IPS DF 19.7 (cell line): ENCODE measurements at places on chromosomes 16 and 17.
A peak's percentile ranks its signal among the peaks of the same experiment; 100 is the strongest.

DNA sequence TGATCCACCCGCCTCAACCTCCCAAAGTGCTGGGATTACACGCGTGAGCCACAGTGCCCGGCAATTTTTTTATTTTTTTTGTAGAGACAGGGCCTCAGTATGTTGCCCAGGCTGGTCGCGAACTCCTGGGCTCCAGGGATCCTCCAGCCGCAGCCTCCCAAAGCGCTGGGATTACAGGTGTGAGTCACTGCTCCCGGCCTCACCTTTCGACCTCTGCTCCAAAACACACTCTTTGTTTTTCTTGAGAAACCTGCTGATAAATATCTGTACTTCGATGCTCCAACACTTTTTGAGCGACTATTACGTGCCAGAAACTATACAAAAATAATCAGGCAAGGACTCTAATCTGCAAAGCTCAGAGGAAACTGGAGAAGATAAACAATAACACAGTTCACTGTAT is 1.0 kb downstream of the MED1 start:
- no peak for DNase-seq

GRCh38 chr16:11669380-11670146 is 1.3 kb downstream of the SNN start:
- DNase-seq = no peak

DNA sequence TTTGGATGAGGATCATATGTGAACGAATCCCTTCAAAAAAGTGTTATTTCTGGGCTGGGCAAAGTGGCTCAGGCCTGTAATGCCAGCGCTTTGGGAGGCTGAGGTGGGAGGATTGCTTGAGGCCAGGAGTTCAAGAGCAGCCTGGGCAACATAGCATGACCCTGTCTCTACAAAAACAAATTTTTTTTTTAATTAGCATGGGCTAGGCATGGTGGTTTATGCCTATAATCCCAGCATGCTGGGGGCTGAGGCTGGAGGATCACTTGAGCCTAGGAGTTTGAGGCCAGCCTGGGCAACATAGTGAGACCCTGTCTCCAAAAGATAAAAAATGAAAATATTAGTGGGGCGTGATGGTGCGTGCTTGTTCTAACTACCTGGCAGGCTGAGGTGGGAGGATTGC is 4.6 kb downstream of the TAOK1 start:
- no peak for DNase-seq

- no peak for DNase-seq
Observed at GRCh38 chr17:50344731-50345365, 1.1 kb upstream of the XYLT2 start.

DNA sequence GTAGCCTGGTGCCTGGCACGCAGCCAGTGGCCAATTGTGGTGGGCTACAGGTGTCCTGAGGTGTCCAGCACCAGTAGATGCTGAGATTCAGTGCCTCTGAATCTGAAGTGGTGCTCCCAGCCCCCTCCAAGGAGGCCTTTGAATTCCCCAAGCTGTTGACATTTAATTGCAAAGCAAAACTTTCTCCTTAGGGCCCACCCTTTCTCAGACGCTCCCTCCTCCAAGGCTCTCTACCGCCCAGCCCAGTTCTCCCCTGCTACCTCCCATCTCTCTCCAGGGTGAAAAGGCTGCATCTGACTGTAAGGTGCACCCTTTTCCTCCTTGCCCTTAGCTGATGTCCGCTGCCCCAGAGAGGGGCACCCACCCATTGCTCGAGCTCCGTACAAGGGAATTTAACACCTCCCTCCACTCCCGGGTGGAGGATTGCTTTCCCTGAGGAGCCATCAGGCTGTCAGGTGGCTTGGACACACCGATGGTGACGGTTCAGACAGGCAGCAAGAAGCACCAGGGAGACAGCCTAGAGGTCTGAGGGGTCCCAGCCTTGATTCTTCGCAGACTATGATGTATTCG is 1.7 kb downstream of the BEAN1 start:
- no peak for DNase-seq

GRCh38 chr17:38900978-38901656 is 24.3 kb upstream of the LASP1NB start:
- no peak for DNase-seq

DNA sequence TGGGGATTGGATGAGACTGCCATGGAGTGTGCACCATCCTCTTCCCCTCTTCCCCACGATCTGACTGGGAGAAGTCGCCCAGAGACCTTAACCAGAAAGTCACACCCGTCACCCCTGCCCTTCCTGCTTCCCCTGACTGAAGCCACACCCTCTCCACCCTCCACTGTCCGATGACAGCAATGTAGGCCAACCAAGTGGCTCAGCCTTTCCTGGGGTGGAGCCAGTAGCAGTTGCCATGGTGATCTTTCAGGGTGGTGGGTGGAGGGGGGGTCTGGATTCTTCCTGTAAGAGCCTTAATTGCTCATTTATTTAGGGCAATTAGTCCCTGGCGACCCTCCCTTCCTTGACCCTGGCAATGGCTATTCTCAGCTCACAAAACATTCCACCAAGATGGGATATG is 37.5 kb upstream of the PHB1 start:
- DNase-seq = no peak

GRCh38 chr17:83064021-83064731 is 15.2 kb upstream of the METRNL start:
- DNase-seq = no peak

DNA sequence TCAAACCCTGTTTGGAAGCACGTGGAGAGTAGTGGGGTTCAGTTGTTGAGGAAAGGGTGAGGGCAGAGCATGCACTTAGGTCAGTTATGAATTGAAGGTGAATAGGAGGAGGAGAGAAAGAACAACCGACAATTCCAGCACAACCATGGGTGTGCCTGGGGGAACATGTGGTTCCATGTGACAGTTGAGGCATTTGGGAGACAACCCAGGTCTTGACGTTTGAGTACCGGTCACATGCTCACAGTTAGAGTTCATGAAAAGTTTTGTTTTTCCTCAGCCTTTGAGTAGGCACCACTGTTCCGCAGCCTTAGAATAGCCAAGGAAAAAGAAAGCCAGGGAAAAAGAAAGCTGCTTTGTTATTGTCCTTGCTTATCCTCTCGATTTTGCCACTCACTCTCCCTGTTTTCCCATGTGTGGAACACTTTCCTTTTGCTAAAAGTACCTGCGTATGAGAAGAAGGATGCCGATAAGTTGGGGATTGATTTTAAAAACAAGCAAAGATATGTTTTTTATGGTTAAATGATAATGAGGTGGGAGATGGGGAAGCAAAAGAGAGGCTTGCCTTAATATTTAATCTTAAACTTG is 25.6 kb upstream of the ABCC11 start:
- DNase-seq = no peak

GRCh38 chr16:28292731-28293600 is 641 bp downstream of the SBK1 start:
- DNase-seq = no peak

DNA sequence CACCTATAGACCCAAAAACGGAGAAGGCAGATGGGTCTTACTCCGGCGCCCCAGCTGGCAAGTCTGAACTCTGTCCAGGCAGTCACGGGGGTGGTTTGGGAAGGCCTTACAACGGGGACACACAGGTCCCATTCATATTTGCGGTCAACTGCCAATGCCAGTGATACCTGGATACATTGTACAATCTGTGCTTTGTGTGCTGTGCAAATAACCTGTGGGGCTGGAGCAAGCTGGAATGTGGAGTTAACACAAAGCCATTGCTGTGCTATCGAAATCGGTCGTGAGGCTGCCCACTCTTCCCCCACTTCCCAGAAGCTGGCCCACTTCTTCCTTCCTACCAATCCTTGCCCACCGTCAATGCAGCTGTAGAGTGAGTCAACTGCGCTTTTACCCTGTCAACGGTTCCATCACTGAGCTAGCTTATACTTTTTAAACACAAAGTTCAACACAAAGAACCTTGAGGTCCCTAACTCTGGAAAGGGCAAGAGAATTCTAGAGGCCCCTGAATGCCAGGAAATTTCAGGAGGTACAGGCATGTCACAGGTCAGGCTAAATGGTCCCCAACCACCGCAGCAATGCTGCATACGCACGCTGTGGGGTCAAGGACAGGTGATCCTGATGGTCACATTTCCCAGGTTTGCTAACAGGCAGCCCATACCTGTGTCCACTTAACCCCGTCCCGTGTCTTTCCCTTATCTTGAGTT is 122.8 kb downstream of the ZFHX3 start:
- DNase-seq = no peak

GRCh38 chr16:76940251-76940650 is 250.7 kb upstream of the MON1B start:
- no peak for DNase-seq

GRCh38 chr17:41620583-41621434 is 3.6 kb downstream of the KRT17 start:
- DNase-seq = no peak

- no peak for DNase-seq
Observed at GRCh38 chr17:38509772-38510420, 81.6 kb downstream of the ARHGAP23 start.

DNA sequence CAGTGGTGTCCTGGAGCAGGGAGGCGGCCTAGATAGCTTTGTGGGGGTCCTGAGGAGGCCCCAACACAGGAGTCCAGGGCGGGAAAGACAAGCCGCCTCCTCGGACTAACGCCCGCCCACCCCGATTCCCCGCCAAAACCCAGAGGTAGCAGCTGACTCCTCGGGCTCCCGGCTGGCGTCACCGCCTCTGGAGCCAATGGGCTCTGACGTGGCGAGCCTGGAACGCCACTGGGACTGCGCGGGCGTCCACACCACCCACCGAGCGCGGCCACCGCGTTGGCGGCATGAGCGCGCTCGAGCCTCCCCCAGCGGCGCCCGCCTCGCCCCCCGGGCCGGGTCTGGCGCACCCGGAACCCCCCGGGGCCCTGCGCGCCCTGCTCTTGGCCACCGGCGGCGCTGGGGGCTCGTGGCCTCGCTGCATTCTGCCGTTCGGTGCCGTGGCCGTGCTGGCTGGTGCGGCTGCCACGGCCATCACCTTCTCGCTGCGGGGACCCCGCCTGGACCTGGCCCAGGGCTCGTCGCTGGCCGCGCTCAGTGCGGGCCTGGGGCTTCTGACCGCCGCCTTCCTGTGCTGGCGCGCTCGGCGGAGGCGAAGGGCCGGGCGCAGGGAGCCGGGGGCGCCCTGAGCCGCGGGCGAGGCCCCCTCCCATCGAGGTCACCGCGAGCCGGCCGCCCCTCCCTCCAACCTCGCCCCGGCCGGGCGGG is 3.4 kb upstream of the NTN3 start:
- DNase-seq = no peak

DNA sequence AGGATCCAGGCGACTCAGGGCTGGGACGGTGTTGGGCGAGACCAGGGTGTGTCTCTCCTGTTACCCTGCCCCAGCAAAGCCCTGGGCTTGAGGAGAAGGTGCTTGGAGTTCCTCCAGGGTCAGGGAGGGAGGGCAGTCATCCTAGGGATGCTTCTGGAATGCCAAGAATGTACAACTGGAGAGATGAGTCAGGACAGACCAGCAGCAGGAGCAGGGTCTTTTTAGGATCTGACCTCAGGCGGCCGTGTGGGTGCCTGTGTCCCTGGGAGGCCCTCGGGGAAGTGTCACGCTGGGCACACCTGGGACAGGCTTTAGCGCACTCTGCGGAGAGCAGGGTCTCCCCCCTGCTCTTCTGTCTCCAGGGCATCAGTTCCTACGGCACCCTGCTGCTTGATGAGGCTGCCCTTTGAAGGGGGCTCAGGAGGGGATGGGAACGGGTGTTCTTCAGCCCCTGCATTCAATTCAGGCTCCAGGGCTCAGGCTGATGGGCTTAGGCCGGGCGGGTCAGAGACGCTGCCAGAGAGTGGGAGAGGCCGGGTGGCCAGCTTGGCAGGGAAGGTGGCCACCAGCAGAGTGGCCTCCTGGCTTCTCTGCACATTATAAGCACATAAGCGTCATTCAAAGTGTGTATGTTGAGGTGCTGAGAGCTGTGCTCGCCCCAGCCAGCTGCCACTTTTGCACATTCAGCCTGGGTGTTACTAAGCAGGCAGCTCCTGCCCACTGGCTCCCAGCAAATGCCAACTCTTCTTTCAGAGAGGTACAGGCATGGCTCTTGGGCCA is 8.4 kb upstream of the MTSS2 start:
- peak; percentile 77 for DNase-seq

- DNase-seq = no peak
Observed at GRCh38 chr16:66003201-66003600, 363.3 kb upstream of the CDH5 start.

DNA sequence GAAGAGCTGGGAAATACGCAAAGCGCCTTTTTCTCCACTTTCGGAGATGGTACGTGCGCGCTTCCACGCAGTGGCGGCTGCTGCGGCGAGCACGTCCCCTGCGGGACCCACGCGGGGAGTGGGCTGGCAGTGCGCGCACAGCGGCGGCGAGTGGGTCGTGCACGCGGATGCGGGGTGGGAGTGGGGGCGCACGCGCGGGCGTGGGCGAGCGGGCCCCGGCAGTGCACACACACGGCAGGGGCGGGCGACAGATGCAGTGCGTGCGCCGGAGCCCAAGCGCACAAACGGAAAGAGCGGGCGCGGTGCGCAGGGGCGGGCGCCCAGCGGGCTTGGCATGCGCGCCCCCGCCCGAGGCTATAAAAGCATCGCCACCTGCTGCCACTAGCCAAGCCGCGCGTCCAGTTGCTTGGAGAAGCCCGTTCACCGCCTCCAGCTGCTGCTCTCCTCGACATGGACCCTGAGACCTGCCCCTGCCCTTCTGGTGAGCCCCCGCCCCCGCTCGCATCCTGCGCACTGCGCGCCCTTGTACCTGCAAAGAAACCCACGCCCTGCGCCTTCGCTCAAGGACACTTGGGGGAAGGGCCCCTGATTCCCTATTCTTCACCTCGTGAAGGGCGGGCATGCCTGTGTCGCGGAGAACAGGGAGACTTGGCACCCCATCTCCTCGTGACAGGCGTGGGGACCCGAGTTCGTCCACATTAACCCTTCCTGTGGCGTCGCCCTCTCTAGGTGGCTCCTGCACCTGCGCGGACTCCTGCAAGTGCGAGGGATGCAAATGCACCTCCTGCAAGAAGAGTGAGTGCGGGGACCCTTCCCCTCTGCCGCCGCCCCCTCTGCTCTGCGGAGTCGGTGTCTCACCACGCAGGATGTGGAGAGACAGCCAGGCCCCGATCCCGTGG is at the start of gene MT3:
Gene MT3, plus strand, starts transcription at position 388 of the 899 bp plus-strand sequence. Its CDS starts 63 bp downstream, at position 451.
- DNase-seq = no peak

DNA sequence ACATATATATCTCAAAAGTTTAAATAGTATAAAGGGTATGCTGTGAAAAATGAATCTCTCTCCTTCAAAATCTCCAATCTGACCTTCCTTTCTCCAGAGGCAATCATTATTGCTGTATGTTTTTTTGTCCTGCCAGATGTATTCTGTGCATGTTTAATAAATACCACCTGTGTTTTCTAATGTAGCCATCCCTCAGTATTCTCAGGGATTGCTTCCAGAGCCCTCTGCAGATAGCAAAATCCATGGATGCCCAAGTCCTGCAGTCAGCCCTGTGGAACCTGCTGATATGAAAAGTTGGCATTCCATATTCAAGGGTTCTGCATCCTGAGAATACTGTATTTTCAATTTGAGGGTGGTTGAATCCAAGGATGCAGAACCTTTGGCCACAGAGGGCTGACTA is 42.9 kb downstream of the BPTF start:
- DNase-seq = no peak

GRCh38 chr16:4928227-4928626 is 8.7 kb downstream of the PPL start:
- no peak for DNase-seq

GRCh38 chr16:88357317-88358022 is 25.3 kb upstream of the ZNF469 start:
- DNase-seq = no peak
